ENCODE measurements at places on chromosomes 2 and 18. TPM values are rescaled to one million over a fixed set of nuclear protein-coding genes. Genes with fewer than 3 reads are reported as not detected.

DNA sequence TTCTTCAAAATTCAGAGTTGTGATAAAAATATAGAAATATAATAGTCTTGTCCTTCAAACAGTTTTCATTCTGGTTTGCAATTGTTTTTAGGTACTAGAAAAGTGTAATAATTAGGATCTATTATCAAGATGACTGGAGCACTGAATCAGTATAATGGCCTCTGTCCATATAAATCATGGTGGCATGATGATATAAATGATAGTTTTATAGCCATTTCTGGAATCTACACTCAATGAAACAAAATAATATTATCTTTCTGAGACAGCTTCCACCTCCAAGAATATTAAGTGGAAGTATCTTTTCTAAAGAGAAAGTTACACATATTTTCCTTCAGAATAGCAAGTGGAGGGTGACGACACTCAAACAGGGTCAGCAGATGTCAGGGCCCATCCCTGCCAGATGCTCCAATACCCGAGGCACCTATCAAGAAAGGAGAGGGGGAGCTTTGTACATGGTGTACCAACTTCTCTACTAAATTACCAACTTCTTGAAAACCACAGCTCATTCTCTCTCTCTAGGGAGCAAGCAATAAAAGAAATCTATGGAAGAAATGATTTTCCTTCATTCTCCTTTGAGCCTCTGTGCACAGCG, 882.7 kb upstream of the CHAC2 start:
- H3K27ac ChIP-seq, result no peak overlapping the region
- no peaks in the 10 kb centered on the region for H3K27me3 ChIP-seq
- no peak for DNase-seq
- H3K4me1 ChIP-seq, result no peaks in the 10 kb centered on the region
- H3K36me3 ChIP-seq, result no peaks in the 10 kb centered on the region

DNA sequence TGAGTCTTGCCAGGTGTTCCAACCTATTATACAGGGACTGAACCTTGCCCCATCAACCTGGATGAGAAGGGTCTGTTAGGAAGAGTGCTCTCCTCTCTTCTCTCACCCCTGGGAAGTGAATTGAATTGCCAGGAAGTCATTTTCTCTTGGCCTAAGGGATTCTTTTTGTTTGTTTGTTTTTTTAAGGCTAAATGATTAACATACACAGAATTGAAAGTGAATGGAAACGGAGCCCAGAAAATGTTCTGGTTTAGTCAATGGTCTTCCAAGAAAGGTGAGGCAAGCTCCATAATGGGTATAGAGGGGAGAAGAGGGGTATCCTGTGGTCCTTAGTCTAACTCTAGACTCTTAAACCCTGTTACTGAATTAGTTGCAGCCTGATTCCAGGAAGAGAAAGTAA, 189.1 kb downstream of the FSHR start:
- no peaks in the 10 kb centered on the region for H3K4me1 ChIP-seq
- no peak overlapping the region for H3K4me3 ChIP-seq
- no peak for DNase-seq

KRTCAP3 gene
- total RNA-seq, result 10.0 TPM

- DNase-seq, result no peak
- H3K36me3 ChIP-seq, result no peaks in the 10 kb centered on the region
- H3K27ac ChIP-seq, result no peak overlapping the region
- H3K27me3 ChIP-seq, result peaks cover 5% of the 10 kb centered on the region
These were observed 85.6 kb downstream of the MARCHF4 start for GRCh38 chr2:216286616-216287231.

GRCh38 chr18:22542406-22542835, 124.7 kb upstream of the CTAGE1 start:
- no peaks in the 10 kb centered on the region for H3K36me3 ChIP-seq
- no peaks in the 10 kb centered on the region for H3K4me1 ChIP-seq
- no peak overlapping the region for H3K4me3 ChIP-seq
- no peaks in the 10 kb centered on the region for H3K27me3 ChIP-seq
- H3K27ac ChIP-seq, result no peak overlapping the region
- DNase-seq, result no peak

RANBP2 gene
- 66.7 TPM for total RNA-seq

RAPGEF4 gene
- total RNA-seq, result 0.17 TPM

DNA sequence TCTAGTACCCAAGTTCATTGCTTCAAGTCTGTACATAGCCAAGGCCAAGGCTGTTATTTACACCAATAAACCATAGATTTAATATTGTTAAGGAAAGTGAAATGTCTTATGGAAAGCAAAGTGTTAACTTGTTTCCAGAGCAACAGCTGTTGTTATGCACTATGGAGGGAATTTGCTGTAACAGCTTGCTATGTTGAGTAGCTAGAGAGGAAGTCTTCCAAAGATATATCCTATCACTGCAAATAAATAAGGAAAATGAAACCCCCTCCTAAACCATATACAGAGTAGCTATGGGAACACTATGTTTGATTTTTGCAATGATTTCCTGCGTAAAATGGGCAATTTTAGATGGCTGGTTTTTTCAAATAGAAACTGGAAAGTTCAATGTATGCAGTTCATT, 21.1 kb downstream of the TMEM182 start:
- no peaks in the 10 kb centered on the region for H3K4me1 ChIP-seq
- no peak overlapping the region for H3K4me3 ChIP-seq
- H3K27me3 ChIP-seq, result no peaks in the 10 kb centered on the region
- H3K36me3 ChIP-seq, result peaks cover 19% of the 10 kb centered on the region

YPEL5 gene
- 57.4 TPM for total RNA-seq

- H3K4me1 ChIP-seq, result peaks cover 97% of the 10 kb centered on the region
- H3K27me3 ChIP-seq, result no peaks in the 10 kb centered on the region
- no peak for DNase-seq
- peaks cover 14% of the 10 kb centered on the region for H3K36me3 ChIP-seq
- peak overlapping the region; percentile 96 for H3K27ac ChIP-seq
These were observed 38.8 kb downstream of the BMP10 start for GRCh38 chr2:68832233-68832869.

TTN gene
- 33.3 TPM for total RNA-seq

DNA sequence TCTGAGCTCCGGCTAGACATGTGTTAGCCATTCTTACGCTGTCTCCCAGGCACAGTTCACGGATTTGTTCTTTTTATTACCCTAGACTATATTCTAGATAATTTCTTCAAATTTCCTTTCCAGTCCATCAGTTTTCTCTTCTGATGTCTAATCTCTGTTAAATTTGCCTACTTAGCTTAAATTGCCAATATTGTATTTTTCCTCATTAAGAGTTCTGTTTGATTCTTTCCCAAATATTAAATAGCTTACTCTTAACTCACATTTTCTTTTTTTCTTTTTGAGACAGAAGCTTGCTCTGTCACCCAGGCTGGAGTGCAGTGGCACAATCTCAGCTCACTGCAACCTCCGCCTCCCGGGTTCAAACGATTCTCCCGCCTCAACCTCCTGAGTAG, 21.2 kb downstream of the CROCC2 start:
- DNase-seq, result no peak
- H3K4me3 ChIP-seq, result no peak overlapping the region
- no peaks in the 10 kb centered on the region for H3K4me1 ChIP-seq
- H3K27ac ChIP-seq, result no peak overlapping the region

- H3K27me3 ChIP-seq, result peaks cover 20% of the 10 kb centered on the region
- H3K36me3 ChIP-seq, result peaks cover 2% of the 10 kb centered on the region
- no peak overlapping the region for H3K27ac ChIP-seq
- no peak for DNase-seq
These were observed 1.6 kb upstream of the LRRFIP1 start for GRCh38 chr2:237625777-237626176.

DNA sequence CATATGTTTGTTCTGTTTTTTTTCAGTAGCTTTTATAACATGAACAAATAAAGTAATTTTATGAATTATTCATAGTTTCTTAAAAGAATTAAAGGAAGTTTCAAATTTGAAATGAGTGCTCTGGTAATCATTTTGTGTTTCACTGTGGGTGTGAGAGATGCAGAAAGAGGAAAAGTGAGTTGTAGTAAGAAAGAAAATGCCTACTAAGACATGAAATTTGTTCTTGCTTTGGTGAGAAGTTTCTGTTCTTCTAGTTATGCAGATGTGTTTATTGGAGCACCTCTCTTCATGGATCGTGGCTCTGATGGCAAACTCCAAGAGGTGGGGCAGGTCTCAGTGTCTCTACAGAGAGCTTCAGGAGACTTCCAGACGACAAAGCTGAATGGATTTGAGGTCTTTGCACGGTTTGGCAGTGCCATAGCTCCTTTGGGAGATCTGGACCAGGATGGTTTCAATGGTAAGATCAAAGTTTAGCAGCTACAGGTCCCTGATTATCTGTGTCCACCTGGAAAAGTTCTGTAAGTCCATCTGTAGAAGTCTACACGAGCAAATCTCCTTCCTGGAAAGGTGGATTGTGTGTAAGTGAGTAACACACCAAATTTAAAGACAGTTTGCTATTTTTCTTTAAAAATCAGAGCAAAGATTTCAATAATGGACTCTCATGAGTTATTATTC, 51.4 kb downstream of the ITGAV start:
- no peak for DNase-seq
- H3K4me1 ChIP-seq, result no peaks in the 10 kb centered on the region
- no peak overlapping the region for H3K4me3 ChIP-seq

KCNS3 gene
- total RNA-seq, result 1.1 TPM

CDCA7 gene
- 6.3 TPM for total RNA-seq

DNA sequence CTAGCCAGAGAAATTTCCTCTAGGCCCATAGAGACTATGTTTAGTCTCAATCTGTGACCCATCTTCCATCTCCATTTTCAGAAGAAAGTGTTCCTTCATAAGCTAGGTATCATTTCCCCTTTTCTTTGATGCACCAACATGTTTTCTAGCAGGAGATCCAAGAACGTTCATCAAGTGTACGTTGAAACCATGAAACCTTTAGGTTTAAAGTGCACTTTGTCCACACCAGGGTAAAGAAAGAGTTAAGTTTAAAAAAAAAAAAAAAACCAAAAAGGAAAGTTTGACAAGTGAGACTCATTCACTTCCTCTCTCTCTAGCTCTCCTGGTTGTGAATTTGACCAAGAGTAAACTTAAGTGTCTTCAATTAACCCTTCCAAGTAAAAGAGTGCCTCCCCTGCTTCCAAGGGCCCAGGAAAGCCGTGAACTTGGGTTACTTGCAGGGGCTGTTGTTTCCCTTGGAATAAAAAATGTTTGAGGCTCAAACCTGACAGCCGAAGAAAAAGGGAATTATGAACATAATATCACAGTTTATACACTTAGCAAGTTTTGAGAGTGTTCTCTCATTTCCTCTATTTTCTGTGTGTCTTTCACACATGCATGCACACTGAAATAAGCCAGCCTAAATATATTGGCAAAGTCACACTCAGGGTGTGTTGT, 56.7 kb downstream of the LBH start:
- peak overlapping the region; percentile 92 for H3K27ac ChIP-seq
- no peaks in the 10 kb centered on the region for H3K27me3 ChIP-seq
- peaks cover 92% of the 10 kb centered on the region for H3K4me1 ChIP-seq
- no peaks in the 10 kb centered on the region for H3K36me3 ChIP-seq
- peak; percentile 53 for DNase-seq

- no peak overlapping the region for H3K4me3 ChIP-seq
- no peaks in the 10 kb centered on the region for H3K4me1 ChIP-seq
- H3K36me3 ChIP-seq, result no peaks in the 10 kb centered on the region
- no peak for DNase-seq
- H3K27ac ChIP-seq, result no peak overlapping the region
- H3K27me3 ChIP-seq, result no peaks in the 10 kb centered on the region
These were observed 37.5 kb upstream of the ZNF385B start for GRCh38 chr2:179898873-179899272.

LIMS1 gene
- 34.8 TPM for total RNA-seq

DNA sequence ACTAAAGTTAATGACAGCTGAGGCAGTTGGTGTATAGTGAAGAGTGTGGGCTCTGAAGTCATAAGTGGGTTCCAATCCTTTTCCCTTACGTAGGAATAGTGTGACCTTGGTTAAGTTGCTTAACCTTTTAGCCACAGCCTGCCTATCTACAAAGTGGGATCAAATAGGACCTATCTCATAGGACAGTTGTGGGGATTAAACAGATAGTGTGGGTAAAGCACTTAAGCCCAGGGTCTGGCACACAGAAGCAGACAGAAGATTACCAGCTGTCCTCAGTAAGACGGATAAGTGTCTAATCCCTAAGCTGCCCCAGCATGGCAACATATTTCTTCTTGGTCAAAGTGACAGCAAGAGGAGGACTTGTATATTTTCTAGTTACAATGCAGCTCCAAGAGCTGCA, 28.2 kb downstream of the UBE2F start:
- no peak overlapping the region for H3K4me3 ChIP-seq
- H3K27me3 ChIP-seq, result no peaks in the 10 kb centered on the region
- H3K4me1 ChIP-seq, result peaks cover 15% of the 10 kb centered on the region
- DNase-seq, result no peak

TXNDC2 gene
- 0.13 TPM for total RNA-seq

FSIP2 gene
- 0.07 TPM for total RNA-seq

DNA sequence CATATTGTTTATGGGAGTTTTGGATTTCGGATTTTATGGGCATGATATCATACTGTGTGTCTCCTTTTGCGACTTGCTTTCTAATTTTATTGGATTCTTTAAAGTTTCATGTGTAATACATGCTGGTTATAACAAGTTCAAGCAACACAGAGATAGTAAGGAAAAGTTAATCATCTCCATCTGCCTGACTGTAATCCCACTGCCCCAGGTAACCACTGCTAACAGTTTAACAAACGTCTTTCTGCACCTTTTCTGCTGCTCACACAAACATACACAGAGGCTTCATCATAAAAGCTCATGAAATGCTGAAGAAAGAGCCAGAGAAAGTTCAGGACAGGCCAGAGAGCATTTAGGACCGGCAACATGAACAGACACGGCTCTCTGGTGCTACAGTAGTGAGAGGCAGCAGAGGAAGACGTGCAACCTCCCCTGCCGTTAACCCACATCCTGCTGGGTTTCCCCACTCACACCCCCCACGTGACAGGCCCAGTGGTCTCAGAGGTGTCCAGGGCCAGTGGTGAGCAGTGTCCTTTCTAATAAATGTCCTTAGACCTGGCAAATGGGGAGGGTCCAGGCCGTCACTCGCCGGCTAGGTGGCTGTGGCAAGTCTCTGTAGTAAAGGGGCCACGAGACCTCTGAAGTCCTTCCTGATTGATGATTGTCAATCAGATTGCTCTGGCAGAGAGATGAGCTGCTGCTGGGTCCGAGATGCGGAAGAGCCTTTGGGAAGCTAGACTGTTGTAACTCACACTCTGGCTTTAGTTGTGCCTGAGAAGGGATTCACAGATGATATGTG, 43.0 kb upstream of the SLC1A4 start:
- H3K4me1 ChIP-seq, result peaks cover 69% of the 10 kb centered on the region
- H3K36me3 ChIP-seq, result peaks cover 3% of the 10 kb centered on the region
- H3K27ac ChIP-seq, result peak overlapping the region; percentile 93
- no peaks in the 10 kb centered on the region for H3K27me3 ChIP-seq
- DNase-seq, result peak; percentile 61
- H3K4me3 ChIP-seq, result peak overlapping the region; percentile 78

- no peak overlapping the region for H3K4me3 ChIP-seq
- H3K4me1 ChIP-seq, result no peaks in the 10 kb centered on the region
- no peak for DNase-seq
- no peak overlapping the region for H3K27ac ChIP-seq
- H3K27me3 ChIP-seq, result no peaks in the 10 kb centered on the region
- no peaks in the 10 kb centered on the region for H3K36me3 ChIP-seq
These were observed 226.7 kb upstream of the MC4R start for GRCh38 chr18:60599267-60599666.
